ENCODE measurements at places on chromosomes 2 and 18. TPM values are rescaled to one million over a fixed set of nuclear protein-coding genes. Genes with fewer than 3 reads are reported as not detected.
A peak's percentile ranks its signal among the peaks of the same experiment; 100 is the strongest.

DNA sequence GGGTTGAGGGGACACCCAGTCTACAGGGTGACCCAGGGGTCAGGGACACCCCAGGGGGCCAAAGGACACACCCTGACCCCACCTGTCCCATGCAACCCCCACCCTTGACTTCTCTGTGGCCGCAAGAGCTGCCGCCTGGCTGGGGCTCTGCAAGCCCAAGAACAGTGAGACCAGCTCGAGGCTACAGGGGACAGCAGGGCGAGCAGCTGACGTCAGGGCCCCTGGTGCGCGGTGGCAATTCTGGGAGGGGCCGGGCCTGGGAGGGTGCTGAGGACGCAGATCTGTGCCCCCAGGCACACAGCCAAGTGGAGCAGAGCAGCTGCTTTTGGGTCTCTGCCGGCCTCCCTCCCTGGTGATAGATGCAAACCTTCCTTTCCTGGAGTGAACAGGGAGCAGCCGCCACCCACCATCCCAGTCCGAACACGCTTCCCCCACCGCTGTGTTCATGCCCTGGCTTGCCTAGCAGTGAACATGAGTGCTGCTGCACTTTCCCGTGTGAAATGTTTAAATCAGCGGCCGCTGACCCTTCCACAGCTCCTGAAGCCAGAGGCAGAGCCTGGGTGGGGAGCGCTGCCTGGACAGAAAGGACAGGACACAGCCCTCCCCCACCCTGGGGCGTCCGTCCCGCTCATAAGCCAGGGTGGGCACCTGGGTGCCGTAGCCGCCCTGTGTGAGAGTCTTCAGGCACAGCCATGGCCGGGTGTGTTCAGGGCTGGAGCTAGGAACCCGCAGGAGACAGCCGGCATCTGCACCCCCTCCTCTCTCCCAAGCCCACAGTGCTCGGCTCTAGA, 46.9 kb downstream of the SLC66A2 start:
- no peaks in the 10 kb centered on the region for H3K4me1 ChIP-seq
- H3K27ac ChIP-seq, result no peak overlapping the region
- H3K4me3 ChIP-seq, result no peak overlapping the region
- no peak for DNase-seq

DNA sequence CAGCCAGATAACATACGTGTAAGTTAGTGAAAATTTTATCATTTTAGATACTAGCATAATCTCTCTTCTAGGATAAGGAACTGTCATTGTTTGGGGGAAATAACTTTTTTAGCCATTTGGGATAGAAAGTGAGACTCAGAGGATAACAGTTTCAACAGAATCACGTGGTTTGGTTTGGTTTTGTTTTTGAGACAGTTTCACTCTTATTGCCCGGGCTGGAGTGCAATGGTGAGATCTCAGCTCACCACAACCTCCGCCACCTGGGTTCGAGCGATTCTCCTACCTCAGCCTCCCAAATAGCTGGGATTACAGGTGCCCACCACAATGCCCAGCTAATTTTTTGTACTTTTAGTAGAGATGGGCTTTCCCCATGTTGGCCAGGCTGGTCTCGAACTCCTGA, 323.2 kb upstream of the MEIS1 start:
- 0 out of 2 replicates have a peak, but pooled peaks cover 6% of the 10 kb centered on the region for H3K27me3 ChIP-seq
- no peaks in the 10 kb centered on the region for H3K4me1 ChIP-seq
- no peak for DNase-seq
- H3K36me3 ChIP-seq, result no peaks in the 10 kb centered on the region

Gene PRSS56
- not detected for total RNA-seq

GRCh38 chr2:190235551-190236075, 84.0 kb downstream of the HIBCH start:
- no peak overlapping the region for H3K27ac ChIP-seq
- no peak for DNase-seq
- H3K4me1 ChIP-seq, result no peaks in the 10 kb centered on the region
- H3K4me3 ChIP-seq, result no peak overlapping the region
- 0 out of 2 replicates have a peak, but pooled peaks cover 4% of the 10 kb centered on the region for H3K36me3 ChIP-seq

Gene POTEC
- total RNA-seq, result not detected

Gene FHOD3
- total RNA-seq, result 4.0 TPM

Gene TTL
- 58.7 TPM for total RNA-seq

Gene IFIH1
- total RNA-seq, result 7.0 TPM

GRCh38 chr2:193219413-193219812, 1024.7 kb upstream of the TMEFF2 start:
- DNase-seq, result no peak
- no peaks in the 10 kb centered on the region for H3K27me3 ChIP-seq
- no peak overlapping the region for H3K4me3 ChIP-seq
- H3K27ac ChIP-seq, result no peak overlapping the region
- no peaks in the 10 kb centered on the region for H3K36me3 ChIP-seq
- H3K4me1 ChIP-seq, result no peaks in the 10 kb centered on the region

GRCh38 chr2:208415255-208415654, 8.7 kb downstream of the PTH2R start:
- no peaks in the 10 kb centered on the region for H3K27me3 ChIP-seq
- H3K27ac ChIP-seq, result no peak overlapping the region

Gene MATN3
- total RNA-seq, result not detected

Gene DCC
- not detected for total RNA-seq

DNA sequence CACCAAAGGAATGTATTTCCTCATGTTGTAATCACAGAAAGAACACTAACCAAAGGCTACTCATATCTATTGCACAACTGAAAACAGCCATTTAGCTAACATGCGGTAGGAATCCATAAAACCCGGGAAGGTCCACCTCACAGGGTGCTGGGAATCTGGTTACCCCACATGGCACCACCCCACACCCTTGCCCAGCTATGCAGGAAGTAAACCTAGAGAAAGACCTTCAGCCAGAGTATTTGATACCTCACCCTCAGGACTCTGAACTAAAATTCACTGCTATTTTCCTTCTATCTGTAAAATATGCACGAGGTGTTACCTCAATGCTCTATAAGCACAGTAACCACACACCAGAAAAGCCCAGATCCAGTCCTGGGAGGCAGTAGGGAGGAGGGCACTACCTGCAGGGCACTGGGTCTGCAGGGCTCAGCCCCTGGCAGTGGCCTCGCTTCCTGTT, 45.8 kb downstream of the PTPN2 start:
- H3K27ac ChIP-seq, result no peak overlapping the region
- H3K4me3 ChIP-seq, result no peak overlapping the region
- H3K4me1 ChIP-seq, result peaks cover 9% of the 10 kb centered on the region

DNA sequence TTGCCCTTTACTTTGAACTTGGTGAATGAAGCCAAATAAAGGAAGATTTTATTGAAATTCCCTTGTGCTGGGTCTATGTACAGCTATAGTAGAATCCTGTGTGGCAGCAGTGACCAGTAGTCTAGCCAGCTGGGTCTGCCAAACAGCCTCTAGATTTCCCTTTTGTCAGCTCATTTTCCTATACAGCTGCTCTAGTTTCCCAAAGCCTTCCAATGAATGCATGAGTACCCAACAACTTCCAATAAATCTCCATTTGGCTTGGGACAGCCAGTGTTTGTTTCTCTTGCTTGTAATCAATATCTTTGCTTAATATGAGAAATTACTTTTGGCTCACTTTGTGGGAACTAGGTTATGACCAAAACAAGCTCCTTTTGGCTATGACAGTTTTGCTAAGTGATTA, 43.6 kb downstream of the SCN9A start:
- H3K27me3 ChIP-seq, result peaks cover 21% of the 10 kb centered on the region
- no peaks in the 10 kb centered on the region for H3K36me3 ChIP-seq
- no peak for DNase-seq
- no peaks in the 10 kb centered on the region for H3K4me1 ChIP-seq

DNA sequence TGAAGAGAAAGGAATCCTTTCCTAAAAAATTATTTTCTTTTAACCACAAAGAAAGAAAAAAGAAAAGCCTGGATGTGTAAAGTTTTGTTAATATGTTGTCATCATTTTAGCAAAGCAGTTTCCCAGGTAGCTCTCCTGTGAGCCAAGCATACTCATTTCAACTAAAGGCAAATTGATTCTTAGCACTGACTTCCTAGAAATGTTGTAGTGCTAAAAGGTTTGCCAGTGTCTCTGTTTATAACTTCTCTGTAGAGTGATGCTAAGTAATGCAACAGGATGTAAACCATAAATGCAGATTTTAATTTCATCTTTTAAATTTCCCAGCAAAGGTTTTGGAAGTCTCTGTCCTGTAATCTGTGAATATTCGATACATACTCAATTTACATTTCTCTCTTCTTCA, 10.2 kb downstream of the GATA6 start:
- peaks cover 20% of the 10 kb centered on the region for H3K36me3 ChIP-seq
- no peak for DNase-seq
- peaks cover 2% of the 10 kb centered on the region for H3K4me1 ChIP-seq
- H3K27me3 ChIP-seq, result no peaks in the 10 kb centered on the region
- H3K27ac ChIP-seq, result no peak overlapping the region

Gene CCDC148
- total RNA-seq, result 0.59 TPM

DNA sequence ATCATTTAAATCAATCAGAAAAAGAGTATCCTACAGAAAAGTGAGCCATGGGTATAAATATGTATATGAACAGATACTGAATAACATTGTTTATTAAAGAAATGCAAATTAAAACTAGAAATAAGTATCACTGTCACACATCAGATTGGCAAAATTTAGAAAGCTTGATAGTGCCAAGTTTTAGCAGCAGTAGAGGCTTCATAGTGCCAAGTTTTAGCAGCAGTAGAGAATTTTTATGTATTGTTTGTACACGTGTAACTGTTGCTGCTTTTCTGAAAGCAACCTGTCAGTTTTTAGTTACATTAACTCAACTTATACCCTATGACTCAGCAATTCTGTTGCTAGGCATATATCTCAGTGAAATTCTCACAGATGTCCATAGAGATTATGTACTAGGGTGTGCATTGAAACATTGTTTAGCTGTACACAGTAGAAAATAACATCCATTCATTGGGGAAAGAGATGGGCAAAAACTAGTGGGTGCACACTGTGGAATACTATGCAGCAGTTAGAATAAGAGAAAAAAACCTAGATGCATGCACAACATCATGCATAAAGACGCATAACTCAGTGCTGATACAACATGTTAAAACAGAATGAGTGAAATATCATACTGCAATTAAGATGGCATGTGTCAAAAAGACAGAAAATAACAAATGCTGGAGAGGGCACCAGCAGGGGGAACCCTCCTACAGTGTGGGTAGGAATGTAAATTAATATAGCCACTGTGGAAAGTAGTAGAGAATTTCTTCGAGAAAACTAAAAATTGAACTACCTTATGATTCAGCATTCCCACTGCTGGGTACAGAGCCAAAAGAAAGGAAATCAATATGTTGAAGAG, 294.5 kb upstream of the NT5C1B start:
- no peaks in the 10 kb centered on the region for H3K27me3 ChIP-seq
- H3K4me3 ChIP-seq, result no peak overlapping the region
- H3K27ac ChIP-seq, result no peak overlapping the region
- H3K36me3 ChIP-seq, result no peaks in the 10 kb centered on the region

Gene TEKT4
- not detected for total RNA-seq

- no peak overlapping the region for H3K27ac ChIP-seq
- no peaks in the 10 kb centered on the region for H3K27me3 ChIP-seq
- DNase-seq, result no peak
- no peaks in the 10 kb centered on the region for H3K36me3 ChIP-seq
- no peaks in the 10 kb centered on the region for H3K4me1 ChIP-seq
These were observed 149.9 kb downstream of the SEPTIN10 start for GRCh38 chr2:109463891-109464290.

DNA sequence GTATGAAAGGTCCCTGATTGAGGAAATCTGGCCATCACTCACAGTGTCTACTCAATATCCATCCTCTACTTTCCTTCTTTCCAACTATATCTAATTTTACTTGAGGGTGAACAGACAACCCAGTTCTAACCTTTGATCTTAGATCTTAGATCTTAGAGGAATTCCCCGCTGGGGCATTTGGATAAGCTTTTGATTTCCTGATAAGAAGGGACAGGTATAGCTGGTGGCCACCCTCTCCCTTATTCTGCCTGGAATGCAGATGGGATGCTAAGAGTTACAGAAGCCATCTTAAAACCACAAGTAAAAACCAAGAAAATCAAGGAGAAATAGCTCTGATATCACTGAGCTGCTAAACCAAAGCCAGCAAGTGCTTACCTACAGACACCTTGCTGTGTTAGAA, 77.2 kb upstream of the ACSL3 start:
- peaks cover 2% of the 10 kb centered on the region for H3K4me1 ChIP-seq
- no peaks in the 10 kb centered on the region for H3K27me3 ChIP-seq
- H3K36me3 ChIP-seq, result no peaks in the 10 kb centered on the region

DNA sequence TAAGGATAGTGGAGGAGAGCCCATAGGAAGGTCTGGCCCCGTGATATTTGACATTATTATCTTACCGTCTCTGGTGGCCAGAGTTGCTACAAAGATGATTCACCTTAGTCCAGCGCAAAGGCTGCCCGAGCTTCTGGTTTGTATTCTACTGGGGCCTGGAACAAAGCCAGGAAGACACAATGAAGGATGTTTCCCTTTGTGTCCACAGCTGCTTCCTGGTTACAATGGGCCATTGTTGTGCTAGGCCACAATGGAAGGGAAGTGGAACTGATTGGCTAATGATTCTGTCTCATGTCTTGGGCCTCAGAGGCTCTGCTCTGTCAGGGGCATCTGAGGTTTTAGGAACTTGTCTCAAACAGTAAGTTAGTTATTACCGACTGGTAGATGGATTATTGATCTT, 132.2 kb downstream of the TDRD15 start:
- no peak overlapping the region for H3K27ac ChIP-seq
- H3K27me3 ChIP-seq, result no peaks in the 10 kb centered on the region
- H3K4me1 ChIP-seq, result no peaks in the 10 kb centered on the region
- no peak for DNase-seq

Gene SNORC
- 14.0 TPM for total RNA-seq

DNA sequence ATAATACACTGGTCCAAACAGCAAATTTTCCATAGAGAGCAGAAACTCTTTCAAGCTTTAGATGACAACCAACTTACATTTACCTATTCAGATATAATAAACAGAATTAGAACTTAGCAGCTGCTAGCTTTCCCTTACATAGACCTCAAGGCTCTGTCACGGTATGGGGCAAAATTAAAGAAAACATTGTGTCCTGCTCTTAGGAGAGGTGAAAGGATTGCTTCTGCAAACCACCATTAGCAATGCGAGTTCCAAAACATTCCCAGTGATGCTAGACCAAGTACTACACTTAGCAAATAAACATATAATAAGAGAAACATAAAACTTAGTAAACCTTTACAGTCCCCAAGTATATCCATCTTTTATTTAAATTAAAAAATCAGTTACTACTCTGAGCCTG, 183.3 kb downstream of the CAMKMT start:
- no peak overlapping the region for H3K27ac ChIP-seq
- no peak overlapping the region for H3K4me3 ChIP-seq
- no peak for DNase-seq
- no peaks in the 10 kb centered on the region for H3K36me3 ChIP-seq

Gene DOK6
- not detected for total RNA-seq

Gene MAPRE3
- 12.1 TPM for total RNA-seq

Gene HAAO
- not detected for total RNA-seq

GRCh38 chr2:57549642-57550102, 496.9 kb upstream of the VRK2 start:
- H3K4me3 ChIP-seq, result no peak overlapping the region
- H3K36me3 ChIP-seq, result no peaks in the 10 kb centered on the region
- peak; percentile 16 for DNase-seq
- no peaks in the 10 kb centered on the region for H3K27me3 ChIP-seq
- no peaks in the 10 kb centered on the region for H3K4me1 ChIP-seq

All from HCT116 (cell line).